ENCODE measurements at places on chromosomes 1 and 21.

DNA sequence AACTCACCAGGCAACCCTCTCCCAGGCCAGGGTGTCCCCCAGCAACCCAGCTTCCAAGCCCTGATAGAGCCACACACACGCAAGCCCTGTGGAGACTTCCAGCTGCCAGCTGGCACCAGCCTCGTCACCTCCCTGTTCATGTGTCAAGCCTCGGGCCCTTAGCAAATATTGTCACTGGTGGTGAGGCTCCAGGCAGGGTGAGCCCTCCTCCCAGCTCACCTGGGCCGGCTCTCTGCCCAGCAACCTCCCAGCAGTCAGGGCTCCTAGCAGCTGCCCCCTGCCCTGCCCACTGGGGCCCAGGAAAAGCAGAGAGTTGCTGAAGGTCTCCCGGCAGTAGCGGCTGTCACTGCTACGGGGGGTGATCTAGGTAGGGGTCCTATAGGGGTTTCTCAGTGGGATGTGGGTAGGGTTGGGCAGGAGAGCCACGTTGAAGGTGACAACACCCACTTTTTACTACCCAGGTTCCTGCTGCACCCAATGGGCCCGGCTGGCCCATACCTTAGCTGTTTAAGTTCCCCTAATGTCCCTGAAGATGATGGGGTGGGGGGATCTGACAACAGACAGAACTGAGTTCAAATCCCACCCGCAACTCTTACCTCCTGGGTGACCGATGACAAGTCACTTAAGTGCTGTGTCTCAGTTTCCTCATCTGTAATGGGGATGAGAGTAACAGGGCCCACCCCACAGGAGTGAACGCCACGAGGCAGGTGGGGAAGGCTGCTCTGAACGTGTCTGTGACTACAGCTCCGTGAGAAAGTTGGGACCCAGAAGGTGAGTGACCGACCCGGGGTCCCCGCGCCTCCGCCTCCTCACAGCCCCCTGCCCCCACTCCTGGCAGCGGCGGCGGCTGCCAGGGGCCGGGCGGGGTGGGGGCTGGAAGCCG lies 678 bp downstream of the TTC39A start:
- no peak for DNase-seq

GRCh38 chr1:119485201-119485600 lies 21.8 kb upstream of the HSD3B1 start:
- DNase-seq: no peak

- DNase-seq: no peak
Observed at GRCh38 chr1:11847667-11848372, at the start of gene NPPA. Gene NPPA, minus strand, starts transcription at chr1:11847783. Its CDS starts 99 bp downstream, at chr1:11847684.

DNA sequence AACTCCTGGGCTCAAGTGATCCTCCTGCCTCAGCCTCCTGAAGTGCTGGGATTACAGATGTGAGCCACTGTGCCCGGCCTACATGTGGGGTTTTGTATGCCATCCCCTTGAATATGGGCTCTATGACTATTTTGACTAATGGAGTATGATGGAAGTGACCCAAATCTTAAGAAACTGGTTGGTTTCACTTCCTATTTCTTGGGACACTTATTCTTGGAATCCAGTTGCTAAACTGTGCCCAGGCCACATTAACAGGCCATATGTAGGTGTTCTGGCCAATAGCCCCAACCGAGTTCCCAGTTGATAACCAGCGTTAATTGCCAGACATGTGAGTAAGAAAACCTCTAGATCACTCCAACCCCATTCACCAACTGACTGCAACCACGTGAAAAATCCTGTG lies 36.3 kb upstream of the CLIC4 start:
- DNase-seq: no peak

GRCh38 chr1:154837034-154837671 lies 32.9 kb downstream of the KCNN3 start:
- DNase-seq: no peak

DNA sequence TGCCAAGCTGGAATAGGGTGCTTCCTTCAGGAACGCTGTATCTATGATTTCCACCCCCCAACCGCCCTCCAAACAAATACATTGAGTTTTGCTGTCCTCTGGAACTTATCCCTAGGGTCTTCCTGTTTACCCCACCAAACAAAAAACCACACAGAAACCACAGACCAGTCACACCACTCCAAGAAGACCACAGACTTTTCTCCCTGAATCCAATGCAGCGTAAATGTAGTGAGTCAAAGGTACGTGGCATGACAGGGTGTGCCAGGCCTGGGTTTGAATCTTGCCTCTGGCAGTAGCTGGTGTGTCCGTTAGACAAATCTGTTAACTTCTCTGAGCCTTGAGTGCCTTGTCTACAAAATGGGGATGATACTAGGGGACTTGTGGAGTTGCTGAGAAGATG lies 27.8 kb downstream of the ASAP3 start:
- DNase-seq: no peak

GRCh38 chr1:204435381-204435831 lies 23.8 kb upstream of the PPP1R15B start:
- no peak for DNase-seq

DNA sequence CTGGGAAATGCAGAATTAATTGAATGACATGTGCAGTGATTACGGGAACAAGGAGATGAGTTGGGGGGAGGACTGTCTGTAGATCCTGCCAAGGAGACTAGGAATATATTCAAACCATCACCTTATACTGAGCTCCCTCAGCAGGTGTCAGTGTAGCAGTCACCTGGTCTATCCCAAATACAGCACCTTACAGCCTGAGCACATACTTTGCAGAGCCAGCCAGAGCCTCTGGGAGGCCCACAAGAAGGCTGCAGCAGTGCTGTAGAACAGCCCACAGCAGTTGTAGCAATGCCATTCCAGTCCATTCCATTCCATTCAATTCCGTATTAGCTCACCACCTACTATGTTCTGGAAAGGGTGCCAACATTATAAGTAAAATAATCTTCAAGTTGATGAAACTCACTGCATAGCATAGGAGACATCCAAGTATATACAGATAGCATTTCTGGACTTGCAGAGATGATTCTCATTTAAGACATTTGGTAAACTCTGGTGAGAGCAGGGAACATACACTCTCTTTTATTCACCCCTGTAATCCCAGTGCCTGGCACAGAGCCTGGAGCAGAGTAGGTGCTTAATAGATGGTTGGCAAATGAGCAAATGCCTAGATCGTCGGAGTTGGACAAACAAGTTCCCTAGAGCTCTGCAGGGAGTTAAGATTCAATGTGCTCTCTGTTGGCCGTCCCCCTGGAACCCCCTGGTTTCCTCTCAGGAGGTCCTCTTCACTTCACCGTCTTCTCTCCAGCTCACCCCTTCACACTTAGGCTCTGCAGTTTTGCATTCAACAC lies 44.7 kb downstream of the KCNC4 start:
- no peak for DNase-seq

- no peak for DNase-seq
Observed at GRCh38 chr1:114435088-114435715, 75.8 kb downstream of the TRIM33 start.

DNA sequence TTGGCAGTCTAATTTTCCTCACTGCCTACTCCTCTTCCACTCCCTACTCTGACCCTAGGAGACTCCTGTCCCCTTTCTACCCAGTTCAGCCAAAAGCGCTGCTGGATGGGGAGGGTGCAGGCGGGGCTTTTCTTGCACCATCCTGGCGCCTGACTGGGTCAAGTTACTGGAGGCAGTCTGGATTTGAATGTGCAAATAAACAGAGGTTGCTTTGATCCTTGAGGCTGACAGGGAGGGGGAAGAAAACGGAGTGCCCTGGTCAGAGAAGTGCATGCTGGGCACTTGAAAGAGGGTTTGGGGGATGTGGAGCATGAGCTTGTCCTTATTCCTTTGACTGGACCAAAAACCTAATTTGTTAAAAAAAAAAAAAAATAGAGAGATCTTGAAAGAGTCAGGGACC lies 76.8 kb upstream of the SOX13 start:
- DNase-seq: no peak

DNA sequence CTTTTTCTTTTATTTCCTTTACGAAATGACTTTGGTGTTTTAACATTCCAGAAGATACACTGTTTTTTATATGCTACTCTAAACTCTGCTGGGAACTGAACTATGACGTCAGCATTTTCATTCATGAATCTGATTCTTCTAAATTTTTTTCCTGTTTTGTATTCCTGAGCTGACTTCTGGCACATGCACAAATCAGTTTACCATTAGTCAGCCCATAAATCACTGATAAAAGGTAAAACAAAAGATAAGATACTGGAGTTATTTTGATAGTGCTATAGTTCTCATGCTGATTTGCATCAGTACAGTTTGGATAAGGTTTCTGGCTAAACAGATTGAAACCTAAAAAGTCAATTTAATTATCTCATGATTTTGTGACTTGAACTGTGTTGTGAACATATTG lies 10.4 kb downstream of the CAMTA1 start:
- DNase-seq: no peak

- no peak for DNase-seq
Observed at GRCh38 chr1:180092931-180093650, 61.6 kb upstream of the QSOX1 start.

DNA sequence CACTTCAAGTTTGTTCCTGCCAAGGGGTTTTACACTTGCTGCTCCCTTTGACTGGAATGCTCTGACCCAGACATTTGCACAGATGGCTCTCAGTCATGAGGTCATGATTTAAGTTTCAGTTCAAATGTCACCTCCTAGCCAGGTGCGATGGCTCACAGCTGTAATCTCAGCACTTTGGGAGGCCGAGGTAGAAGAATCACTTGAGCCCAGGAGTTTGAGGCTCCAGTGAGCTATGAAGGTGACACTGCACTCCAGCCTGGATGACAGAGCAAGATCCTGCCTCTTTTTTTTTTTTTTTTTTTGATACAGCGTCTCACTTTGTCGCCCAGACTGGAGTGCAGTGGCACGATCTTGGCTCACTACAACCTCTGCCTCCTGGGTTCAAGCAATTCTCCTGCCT lies 4.5 kb upstream of the ZMYM4 start:
- DNase-seq: no peak

DNA sequence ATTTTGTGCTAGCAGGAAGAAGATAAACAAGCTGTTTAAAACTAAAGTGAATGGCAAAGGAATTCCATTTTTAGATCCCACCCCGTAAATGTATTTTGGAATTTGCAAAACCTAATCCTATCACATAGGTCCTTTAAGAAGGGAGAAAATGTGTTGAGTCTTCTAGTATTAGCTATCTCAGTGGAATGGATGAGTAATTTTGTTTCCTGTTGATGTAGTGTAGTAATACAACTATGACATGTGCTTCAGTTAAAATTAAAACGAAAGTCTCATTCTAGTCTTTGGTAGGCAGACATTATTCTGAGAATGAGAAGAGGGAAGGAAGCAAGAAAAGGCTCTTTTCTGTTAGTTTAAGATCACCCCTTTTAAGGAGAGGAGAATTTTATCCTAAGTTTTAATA lies 265.9 kb upstream of the C1orf105 start:
- no peak for DNase-seq

- DNase-seq: no peak
Observed at GRCh38 chr1:110390692-110391245, at the start of gene SLC16A4. Gene SLC16A4, minus strand, starts transcription at chr1:110391026. Its CDS starts 1,703 bp downstream, at chr1:110389323.

- no peak for DNase-seq
Observed at GRCh38 chr1:67771152-67771551, 62.1 kb downstream of the GNG12 start.

DNA sequence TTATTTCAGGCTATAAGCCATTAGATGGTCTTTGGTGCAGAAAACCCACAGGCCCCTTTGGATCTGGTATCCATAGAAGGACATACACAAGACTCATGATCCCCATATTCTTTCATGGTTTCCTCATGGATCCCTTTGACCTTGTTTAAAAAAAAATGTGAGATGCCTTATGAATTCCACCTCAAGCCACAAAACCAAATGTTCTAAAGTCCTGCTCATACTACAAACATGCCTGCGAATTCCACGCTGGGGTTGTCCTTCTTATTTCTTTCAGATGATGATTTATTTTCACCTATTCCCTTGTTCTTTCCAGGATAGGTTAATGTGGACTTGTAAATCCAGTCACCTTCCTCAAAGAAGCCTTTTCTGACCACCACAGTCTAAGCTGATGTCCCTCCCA lies 256.9 kb upstream of the DPYD start:
- no peak for DNase-seq

DNA sequence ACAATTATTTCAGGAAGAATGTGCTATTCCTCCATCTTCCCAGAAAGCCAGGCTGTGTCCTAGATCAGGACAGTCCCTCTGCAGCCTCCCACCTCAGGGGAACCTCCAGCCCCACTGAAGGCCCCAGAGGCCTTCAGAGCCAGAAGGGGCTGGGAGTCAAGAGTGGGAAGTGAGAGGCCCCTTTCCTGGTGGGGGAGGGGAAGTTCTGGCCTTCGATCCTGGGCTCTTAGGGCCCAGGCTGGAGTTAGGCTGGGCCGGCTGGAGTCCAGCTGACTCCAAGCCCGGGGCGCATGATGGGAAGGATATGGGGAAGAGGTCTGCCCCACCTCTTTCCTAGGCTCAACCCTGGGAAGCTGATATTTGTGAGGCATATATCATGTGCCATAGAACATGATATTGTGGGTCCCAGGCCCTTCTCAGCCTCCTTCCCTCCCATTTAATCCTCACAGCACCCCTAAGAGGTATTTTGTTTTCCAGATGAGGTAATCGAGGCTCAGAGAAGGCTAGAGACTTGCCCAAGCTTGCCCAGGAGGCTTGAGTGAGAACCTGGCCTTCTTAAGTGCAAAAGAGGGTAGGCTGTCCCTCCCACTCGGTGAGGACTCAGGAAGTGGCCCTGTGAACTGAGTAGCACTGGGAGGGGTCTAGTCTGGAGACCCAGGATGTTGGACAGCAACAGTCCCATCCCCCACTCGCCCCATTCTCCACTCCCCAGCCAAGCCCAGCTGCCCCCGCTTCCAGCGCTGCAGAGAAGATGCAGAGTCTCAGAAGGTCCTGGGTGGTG lies 18.6 kb upstream of the HSPG2 start:
- DNase-seq: no peak

DNA sequence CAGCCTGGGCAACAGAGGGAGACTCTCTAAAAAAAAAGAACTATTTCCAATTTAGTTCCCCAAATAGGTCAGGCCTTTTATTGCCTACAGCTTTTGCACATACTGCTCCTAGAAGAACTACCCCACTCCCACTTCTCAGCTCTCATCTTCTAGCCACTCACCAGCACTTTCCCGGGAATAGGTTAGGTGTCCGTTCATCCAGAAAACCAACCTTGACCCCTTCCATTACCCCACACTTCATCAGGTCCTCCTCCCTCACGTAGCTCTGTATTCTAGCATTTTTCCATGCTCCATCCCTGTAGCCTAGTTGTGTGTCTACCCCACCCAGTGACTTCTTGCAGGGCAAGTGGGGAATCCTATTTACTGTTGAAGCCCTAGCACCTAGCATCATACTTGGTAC lies 42.6 kb downstream of the C8B start:
- DNase-seq: no peak

DNA sequence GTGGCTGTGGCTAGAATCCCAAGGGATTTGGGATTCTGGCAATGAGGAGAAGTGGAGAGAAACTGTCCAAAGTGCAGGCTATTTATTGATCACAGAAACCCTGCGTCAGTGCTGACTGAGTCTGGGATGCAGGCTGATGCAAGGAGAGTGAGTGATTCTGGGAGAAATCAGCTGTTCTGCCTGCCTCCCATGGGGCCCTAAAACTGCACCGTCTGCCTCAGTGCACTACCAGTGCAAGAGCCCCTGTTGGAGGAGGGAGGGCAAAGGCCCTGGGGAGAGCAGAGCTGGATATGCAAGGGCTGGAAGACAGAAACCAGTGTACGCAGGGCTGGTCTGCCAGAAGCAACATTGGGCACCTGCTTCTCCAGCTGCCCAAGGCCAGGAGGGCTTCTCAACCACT lies 42.6 kb downstream of the C1orf198 start:
- DNase-seq: no peak

GRCh38 chr1:205577874-205578658 lies 53.7 kb downstream of the ELK4 start:
- no peak for DNase-seq
